ENCODE measurements at places on chromosomes 12 and 14.

GRCh38 chr14:35470755-35471154, 63.2 kb upstream of the INSM2 start:
- no peak for DNase-seq

DNA sequence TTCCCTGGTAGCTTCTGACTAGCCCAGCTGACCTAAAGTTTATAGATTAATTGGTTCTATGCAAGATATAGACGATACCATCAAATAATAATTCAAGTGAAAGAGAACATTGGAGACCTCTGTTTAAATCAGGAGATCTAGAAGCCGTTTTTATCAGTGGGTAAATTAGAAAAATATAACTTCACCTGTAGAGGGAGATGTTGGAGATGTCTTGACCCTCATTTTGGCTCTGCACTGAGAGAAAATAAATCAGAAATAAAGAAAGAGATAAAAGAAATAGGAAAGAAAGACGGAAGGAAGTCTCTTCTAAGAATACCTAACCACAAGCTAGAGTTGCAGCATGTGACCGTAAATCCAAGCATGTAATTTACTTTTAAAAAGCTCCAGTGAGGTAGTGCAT, 684.5 kb downstream of the C12orf50 start:
- DNase-seq: no peak

DNA sequence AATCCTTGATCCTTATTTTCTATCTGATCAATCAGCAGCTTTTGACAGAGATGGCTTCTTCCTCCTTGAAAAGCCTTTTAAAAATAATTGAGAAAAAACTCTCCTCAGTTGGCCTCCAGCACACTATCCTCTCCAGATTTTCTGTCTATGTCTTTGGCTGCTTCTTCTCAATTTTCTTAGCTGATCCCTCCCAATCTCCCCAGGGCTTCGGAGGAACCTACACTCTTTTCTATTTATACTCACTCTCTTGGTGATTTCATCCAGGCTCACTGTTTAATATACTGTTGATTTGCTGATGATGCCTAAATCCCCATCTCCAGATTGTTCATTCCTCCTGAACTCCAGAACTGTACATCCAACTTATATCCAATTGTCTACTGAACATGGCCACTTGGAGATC, 54.8 kb downstream of the RDH12 start:
- no peak for DNase-seq

DNA sequence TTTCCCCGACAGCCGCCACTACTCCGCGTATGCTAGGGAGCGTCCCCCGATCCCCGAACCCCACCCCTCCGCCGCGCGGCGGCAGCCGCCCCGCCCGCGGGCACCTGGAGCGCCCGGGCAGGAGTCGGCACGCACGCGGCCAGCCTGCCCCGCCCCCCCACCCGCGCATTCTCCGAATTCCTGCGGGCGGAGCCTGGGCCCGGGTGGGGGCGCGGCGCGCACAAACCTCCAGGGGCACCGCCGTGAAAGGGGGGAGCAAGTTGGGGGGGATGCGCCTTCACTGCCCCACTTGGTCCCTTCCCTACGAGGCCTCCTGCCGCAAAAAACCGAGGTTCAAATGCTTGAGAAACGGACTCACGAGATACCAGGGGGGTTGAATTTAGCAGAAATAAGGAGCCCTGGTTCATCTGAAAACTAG, 1.7 kb downstream of the AJUBA start:
- DNase-seq: no peak

- no peak for DNase-seq
Measured at GRCh38 chr14:36508418-36509068, 11.5 kb downstream of the NKX2-1 start.

- DNase-seq: no peak
Measured at GRCh38 chr12:108037960-108038359, 91.1 kb upstream of the WSCD2 start.

DNA sequence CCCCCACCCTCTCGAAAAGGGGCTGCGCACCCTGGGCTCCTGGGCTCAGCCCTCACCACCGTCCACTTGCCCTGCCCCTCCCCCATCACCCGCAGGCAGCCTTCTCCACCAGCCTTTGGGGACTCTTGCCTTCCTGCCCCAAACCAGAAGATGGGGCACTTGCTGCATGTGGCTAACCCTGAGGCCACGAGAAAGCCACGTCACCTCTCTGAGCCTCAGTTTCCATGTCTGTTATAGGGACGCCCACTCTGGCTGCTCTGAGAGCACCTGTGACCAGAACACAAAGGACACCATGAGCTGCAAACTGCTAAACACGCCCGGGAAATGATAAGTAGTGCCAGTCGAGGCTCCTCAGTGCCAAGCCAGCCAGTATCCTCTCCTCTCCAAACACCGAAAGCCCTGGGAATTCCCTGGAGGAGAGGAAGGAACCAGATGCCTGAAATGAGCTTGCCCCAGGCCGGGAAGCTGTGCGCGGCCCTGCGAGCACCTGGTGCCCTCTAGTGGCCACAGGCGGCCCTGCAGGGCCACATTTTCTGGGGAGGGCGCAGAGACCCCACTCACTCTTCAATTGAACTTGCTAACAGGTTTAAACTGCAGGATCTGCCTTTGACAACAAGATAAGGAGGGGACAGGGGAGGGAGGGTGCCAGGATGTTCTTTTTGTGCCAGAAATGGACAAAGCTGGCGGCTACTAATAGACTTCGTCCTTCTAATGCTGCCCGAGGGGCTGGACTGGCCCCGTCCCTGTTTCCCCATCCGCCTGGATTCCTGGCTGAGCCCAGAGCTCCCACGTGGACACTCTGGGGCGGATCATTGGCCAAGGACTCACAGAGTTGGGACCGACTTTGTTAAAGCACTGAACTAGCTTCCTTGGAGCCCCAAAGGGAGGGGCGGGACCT, 10.2 kb upstream of the SERPINA9 start:
- DNase-seq: peak; percentile 73

- no peak for DNase-seq
Measured at GRCh38 chr14:75849300-75849895, 132.4 kb downstream of the TGFB3 start.

- DNase-seq: no peak
Measured at GRCh38 chr14:21123429-21123828, 22.6 kb downstream of the TMEM253 start.

GRCh38 chr12:75480469-75480949, at the start of gene GLIPR1:
TSS of gene GLIPR1 (plus strand) at chr12:75480755. CDS start at chr12:75480881, 126 bp downstream.
- peak; percentile 69 for DNase-seq

DNA sequence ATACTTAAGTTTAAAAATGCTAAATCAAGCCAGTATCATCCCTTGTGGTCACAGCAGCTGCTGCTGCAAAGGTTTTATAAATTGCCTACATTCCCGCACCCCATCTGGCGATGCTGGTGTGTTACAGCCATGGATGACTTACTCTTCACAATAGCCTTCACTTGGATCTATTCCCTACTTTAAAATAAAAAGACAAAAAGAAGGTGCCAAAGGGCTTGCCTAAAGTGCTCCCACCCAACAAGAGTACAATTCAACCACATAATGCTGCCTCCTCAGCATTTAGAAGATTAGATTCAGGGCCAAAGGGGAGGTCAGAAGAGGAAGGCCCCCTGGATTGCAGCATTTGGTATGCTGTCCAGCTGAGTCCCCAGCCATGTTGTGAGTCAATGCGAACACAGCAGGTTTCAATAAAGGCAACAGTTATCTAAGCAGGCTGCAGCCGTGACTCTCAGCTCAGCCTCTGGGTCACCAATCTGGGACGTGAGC, 176.1 kb downstream of the DAD1 start:
- no peak for DNase-seq

DNA sequence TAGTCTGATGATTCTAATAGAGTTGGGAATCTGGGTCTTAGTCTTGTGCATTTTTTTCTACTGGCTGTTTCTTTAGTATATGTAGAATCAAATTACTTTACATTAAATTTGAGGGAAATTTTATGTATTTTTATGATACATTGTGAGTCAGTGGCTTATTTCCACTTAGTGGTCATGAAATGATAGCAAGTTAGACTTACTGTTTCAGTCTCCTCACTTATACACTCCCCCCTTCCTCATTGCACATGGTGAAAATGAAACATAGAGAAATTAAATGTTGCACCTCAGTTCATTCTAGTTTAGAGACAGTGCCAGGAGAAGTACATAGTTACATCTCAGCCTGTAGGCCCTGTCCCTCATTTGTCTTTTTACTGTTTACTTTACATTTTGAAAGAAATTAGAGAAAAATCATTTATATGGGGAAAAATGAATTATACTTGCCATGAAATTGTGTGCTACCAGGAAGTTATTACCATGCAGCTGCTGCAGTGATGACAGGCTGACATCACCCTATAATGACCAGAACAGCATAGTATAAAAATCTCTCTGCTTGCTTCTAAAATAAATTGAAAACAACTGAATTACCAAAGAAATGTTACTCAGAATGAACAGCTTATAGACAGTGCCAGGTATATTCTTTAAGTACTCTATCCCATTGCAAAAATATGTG, 113.2 kb downstream of the TRMT5 start:
- no peak for DNase-seq

DNA sequence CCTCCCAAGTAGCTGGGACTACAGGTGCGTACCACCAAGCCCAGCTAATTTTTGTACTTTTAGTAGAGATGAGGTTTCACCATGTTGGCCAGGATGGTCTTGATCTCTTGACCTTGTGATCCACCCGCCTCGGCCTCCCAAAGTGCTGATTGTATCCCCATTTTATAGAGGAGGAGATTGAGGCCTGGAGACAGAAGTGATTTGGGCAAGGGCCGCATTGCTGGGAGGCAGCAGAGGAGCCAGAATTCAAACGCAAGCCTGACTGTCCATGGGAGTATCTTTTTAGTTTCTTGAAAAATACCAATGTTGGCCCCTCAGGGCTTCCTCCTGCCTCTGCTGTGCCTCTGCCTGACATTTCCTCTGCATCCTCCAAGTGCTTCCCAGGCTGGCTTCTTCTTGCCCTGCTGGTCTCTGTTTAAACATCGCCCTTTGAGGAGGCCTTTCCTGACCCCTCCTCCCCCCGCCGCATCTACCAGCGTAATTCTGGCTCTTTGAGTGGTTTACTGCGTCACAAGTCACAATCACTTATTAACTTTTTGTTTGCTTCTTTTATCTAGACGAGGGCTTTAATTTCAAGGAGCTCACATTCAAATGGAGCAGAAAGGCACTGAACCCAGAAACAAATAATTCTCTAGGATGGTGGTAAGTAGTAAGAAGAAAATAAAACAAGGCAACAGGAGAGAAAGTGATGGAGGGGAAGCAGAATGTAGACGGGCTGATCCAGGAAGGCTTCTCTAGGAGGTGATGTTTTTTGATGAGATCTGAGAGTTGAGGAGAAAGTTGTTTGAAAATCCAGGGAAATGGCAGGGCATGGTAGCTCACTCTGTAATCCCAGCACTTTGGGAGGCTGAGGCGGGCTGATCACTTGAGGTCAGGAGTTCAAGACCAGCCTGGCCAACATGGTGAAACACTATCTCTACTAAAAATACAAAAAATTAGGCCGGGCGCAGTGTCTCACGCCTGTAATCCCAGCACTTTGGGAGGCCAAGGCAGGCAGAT, 91.0 kb upstream of the MED13L start:
- no peak for DNase-seq

- no peak for DNase-seq
Measured at GRCh38 chr12:21561158-21561557, 35.1 kb downstream of the SPX start.

GRCh38 chr14:85273099-85273677, 256.8 kb upstream of the FLRT2 start:
- no peak for DNase-seq

GRCh38 chr12:6313326-6313940, 3.0 kb downstream of the PLEKHG6 start:
- no peak for DNase-seq

- DNase-seq: no peak
Measured at GRCh38 chr12:99009654-99010296, 364.7 kb downstream of the APAF1 start.

GRCh38 chr14:27390155-27390554, 792.3 kb upstream of the NOVA1 start:
- DNase-seq: no peak

DNA sequence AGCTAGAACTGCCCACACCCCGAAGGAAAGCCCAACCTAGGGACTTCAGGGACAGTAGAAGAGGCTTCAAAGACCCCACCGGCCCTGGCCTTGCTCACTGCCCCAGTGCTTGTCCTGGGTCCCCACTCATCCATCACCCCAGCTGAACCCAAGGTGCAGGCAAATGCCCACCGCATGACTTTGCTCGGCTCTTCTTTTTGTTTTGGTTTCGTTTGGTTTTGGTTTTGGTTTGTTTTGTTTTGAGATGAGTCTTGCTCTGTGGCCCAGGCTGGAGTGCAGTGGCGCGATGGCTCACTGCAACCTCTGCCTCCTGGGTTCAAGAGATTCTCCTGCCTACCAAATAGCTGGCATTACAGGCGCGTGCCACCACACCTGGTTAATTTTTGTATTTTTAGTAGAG, 9.0 kb downstream of the CCDC85C start:
- DNase-seq: peak; percentile 76

GRCh38 chr14:96662116-96662970, 134.8 kb upstream of the VRK1 start:
- no peak for DNase-seq
